Heart left ventricle (tissue), 16 donors: ENCODE measurements at places on chromosomes 7 and 10.

GRCh38 chr7:82699773-82700186 is 256.2 kb upstream of the CACNA2D1 start:
- DNase-seq: no peak

GRCh38 chr7:105655067-105655466 is 73.8 kb upstream of the EFCAB10 start:
- DNase-seq: no peak

DNA sequence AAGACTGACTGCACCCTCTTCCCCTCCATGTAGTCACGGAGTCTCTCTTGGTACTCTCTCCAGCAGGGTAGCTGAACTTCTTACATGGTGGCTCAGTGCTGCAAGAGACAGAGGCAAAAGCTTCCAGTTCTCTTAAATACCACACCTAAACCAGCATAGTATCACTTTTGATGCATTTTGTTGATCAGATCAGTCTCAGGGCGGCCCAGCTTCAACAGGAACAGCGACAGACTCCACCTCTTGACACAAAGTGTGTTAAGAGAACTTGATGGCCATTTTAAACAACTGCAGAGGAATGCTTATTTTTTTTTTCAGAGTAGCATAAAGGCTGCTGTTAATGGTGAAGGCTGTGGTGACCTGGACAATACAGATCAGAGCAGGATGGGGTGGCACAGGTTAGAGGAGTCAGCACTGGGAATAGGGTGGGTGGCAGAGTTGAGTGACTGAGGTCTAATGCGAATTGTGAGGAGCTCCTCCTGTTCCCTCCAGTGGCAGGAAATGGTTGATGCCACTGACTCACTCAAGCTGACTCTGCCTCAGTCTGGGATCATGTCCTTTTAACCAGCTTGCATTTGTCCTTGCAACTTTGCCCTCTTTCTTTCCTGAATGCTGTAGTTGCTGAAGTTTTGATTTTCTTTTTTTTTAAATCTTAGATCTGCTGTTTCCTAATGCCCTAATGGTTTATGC is 17.3 kb downstream of the MGAM start:
- no peak for DNase-seq

DNA sequence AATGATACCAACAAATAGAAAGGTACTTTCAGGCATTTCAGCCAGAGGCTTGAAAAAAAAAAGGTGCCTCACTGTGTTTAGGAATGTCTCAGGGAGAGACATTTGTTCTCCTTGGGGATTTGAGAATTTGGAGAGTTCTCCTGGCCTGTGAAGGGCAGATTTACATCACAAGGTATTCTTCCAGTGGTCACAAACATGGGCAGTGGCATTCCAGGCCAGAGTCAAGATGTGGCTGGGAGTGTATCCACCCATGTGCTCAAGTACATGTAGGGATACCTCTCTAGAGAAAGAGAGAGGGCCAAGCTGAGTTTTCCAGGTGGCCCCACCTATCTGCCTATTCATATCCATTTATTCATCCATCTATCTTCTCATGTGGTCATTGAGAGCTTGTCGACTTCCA is 253.8 kb downstream of the LRMDA start:
- DNase-seq: no peak
